Activated naive CD8-positive, alpha-beta T cell treated with anti-CD3 and anti-CD28 coated beads, Interleukin-2, amount 10 ng/mL, durations not matched to agents 7 days and 5 days (primary cell): ENCODE measurements at places on chromosomes 1 and 21. TPM values are rescaled to one million over a fixed set of nuclear protein-coding genes. Genes with fewer than 3 reads are reported as not detected.

KRTAP19-3 gene
- total RNA-seq, result not detected

ADGRL2 gene
- not detected for total RNA-seq

CD160 gene
- 0.20 TPM for total RNA-seq

CD5L gene
- total RNA-seq, result not detected

LIN28A gene
- total RNA-seq, result not detected

- no peak within 1 kb of the TSS for H3K4me3 ChIP-seq
- H3K27ac ChIP-seq, result no peak within 1 kb of the TSS
- peaks cover 12% of the 10 kb centered on the region for H3K4me1 ChIP-seq
- peaks cover 72% of the 10 kb centered on the region for H3K27me3 ChIP-seq
- DNase-seq, result peak; percentile 34
Observed at GRCh38 chr1:229434005-229434640, at the start of gene ACTA1. Gene ACTA1 (minus strand): TSS chr1:229434094. CDS start chr1:229433115, 979 bp downstream.

GRCh38 chr1:162033428-162033827 lies 9.8 kb upstream of the OLFML2B start:
- H3K4me3 ChIP-seq, result no peak overlapping the region
- no peak for DNase-seq

DNA sequence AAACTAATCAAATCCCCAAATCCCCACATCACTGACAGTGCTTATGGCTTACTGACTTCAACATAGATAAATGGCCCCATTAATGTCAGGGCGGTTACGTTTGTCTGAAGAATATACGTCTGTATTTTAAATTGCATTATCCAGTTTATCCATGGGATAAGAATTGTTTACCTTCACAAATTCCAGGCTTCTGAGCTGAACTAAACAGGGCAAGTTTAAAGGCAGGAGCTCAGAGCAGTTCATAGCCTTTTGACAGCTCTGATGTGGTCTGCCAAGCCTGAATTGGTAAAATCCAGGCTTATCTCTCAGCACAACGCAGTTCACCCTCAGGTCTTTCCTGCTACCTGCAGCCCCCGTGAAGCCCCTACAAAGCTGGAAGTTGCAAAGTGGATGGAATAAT lies 79.5 kb upstream of the GREM2 start:
- no peak overlapping the region for H3K4me3 ChIP-seq
- H3K27ac ChIP-seq, result no peak overlapping the region
- peaks cover 6% of the 10 kb centered on the region for H3K27me3 ChIP-seq
- no peak for DNase-seq
- H3K36me3 ChIP-seq, result no peaks in the 10 kb centered on the region

DNA sequence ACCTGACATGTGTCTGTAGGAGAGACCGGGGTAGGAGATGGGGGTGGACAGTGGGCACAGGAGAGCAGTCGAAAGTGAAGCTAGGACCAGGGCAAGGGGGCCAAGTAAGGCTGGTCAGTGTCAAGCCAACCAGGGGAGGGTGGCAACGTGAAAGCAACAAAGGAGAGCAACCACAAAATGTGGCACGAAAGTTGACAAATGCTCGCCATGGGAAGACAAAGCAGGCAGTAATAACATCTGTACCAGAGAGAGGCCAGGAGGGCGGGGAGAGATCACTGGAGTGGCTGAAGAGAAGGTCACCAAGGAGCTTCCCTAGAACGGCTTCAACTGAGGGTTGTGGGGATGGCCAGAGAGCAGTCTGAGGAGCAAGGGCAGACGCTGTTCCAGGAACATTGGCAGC lies 17.0 kb downstream of the QSOX1 start:
- no peaks in the 10 kb centered on the region for H3K27me3 ChIP-seq
- no peak overlapping the region for H3K4me3 ChIP-seq
- no peak for DNase-seq
- no peaks in the 10 kb centered on the region for H3K4me1 ChIP-seq
- no peaks in the 10 kb centered on the region for H3K36me3 ChIP-seq

DNA sequence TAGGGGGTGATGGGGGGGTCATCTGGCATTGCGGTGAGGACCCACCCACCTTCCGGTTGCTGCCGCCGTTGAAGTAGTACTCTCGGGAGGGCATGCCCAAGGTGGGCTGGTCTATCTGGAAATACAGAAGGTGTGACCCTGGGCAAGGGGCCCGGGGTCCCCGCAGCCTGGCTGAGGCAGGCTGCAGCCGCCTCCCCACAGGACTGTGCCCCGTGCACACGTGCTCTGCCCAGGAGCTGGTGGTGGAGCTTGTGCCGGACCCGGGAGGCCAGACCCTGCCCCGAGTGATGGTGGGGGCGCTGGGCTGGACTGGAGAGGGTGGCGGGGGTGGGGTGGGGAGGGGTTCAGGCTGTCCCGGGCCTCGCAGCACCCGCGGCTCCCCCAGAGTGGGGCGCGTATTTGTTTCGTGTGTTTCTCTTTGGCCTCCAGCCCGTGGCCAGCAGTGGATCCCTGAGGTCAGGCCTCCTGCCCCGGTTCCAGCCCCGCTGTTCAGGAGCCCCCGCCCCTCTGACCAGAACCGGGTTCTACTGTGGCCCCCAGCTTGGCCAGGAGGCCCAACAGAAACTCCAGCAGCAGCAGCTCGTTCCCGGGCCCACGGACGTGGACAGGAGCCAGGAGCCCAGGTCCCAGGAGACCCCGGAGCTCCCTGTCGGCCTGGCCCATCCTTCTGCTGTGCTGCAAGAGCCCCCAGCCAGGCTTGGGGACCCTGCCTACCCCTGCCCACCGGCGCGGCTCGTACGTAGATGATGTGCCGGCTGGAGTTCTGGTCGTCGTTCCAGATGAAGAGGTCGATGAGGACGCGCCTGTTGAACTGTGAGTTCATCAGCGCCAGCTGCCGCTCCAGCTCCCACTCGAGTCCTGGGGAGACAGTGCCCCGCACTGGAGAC lies 19.2 kb downstream of the PRXL2B start:
- no peaks in the 10 kb centered on the region for H3K36me3 ChIP-seq
- no peak overlapping the region for H3K27ac ChIP-seq
- H3K4me3 ChIP-seq, result no peak overlapping the region
- peaks cover 3% of the 10 kb centered on the region for H3K27me3 ChIP-seq

DNA sequence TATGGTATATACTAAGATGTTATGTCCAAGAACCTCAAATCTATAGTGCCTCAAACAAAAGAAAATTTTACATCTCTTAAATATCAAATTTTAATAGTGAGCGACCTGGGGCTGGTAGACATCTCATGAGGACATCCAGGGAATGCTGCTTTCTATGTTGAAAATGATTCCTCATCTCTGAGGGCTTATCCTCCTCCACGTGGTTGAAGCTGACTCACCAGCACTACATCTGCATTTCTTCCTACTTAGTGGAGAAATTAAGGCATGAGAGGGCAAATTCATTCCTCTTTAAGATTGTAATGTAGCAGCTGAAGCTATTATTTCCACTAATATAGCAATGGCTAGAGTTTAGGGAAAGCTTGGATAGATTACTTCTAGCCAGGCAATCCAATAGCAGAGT lies 529.5 kb downstream of the COL11A1 start:
- no peak overlapping the region for H3K4me3 ChIP-seq
- no peaks in the 10 kb centered on the region for H3K36me3 ChIP-seq
- H3K4me1 ChIP-seq, result no peaks in the 10 kb centered on the region
- H3K27ac ChIP-seq, result no peak overlapping the region
